ENCODE measurements at places on chromosomes 12 and 14. TPM values are rescaled to one million over a fixed set of nuclear protein-coding genes. Genes with fewer than 3 reads are reported as not detected.

SLC6A13 gene
- polyA plus RNA-seq: 0.34 TPM

PAPLN gene
- 2.9 TPM for polyA plus RNA-seq

NINJ2 gene
- polyA plus RNA-seq: 2.3 TPM

AVPR1A gene
- not detected for polyA plus RNA-seq

ARHGAP9 gene
- polyA plus RNA-seq: not detected

TAS2R9 gene
- not detected for polyA plus RNA-seq

HECTD4 gene
- 29.4 TPM for polyA plus RNA-seq

SIX1 gene
- 0.06 TPM for polyA plus RNA-seq

MYO1H gene
- not detected for polyA plus RNA-seq

TAPBPL gene
- 1.5 TPM for polyA plus RNA-seq

STAB2 gene
- not detected for polyA plus RNA-seq

GZMH gene
- not detected for polyA plus RNA-seq

OTOGL gene
- polyA plus RNA-seq: 9.4 TPM

TAS2R14 gene
- polyA plus RNA-seq: 3.0 TPM

SERPINA6 gene
- polyA plus RNA-seq: not detected

ABCC9 gene
- 0.49 TPM for polyA plus RNA-seq

KLRB1 gene
- polyA plus RNA-seq: not detected

OGFOD2 gene
- polyA plus RNA-seq: 22.8 TPM

TSPAN19 gene
- polyA plus RNA-seq: 1.9 TPM

WNK1 gene
- 150 TPM for polyA plus RNA-seq

RFX4 gene
- not detected for polyA plus RNA-seq

SLC5A8 gene
- polyA plus RNA-seq: not detected

GALNT9 gene
- polyA plus RNA-seq: 0.45 TPM

TPPP2 gene
- 0.39 TPM for polyA plus RNA-seq

SPX gene
- polyA plus RNA-seq: 2.4 TPM

PRR4 gene
- polyA plus RNA-seq: 7.1 TPM

OTX2 gene
- 0.90 TPM for polyA plus RNA-seq

HOTAIR gene
- not detected for polyA plus RNA-seq

SYNDIG1L gene
- polyA plus RNA-seq: not detected

DPY19L2 gene
- 18.2 TPM for polyA plus RNA-seq

RHOJ gene
- polyA plus RNA-seq: not detected

RNASE7 gene
- not detected for polyA plus RNA-seq

ADAMTS20 gene
- polyA plus RNA-seq: 0.13 TPM

L3HYPDH gene
- polyA plus RNA-seq: 22.1 TPM

CRACR2A gene
- polyA plus RNA-seq: not detected

ZNF385A gene
- polyA plus RNA-seq: 13.4 TPM

SOAT2 gene
- 1.9 TPM for polyA plus RNA-seq

RERGL gene
- polyA plus RNA-seq: not detected

KRT74 gene
- polyA plus RNA-seq: not detected

AQP5 gene
- polyA plus RNA-seq: 0.74 TPM

AQP6 gene
- 0.42 TPM for polyA plus RNA-seq

GPR68 gene
- polyA plus RNA-seq: 0.22 TPM

TMEM253 gene
- polyA plus RNA-seq: 2.4 TPM

CYP27B1 gene
- 0.33 TPM for polyA plus RNA-seq

CLEC6A gene
- 0.26 TPM for polyA plus RNA-seq

TNS2 gene
- polyA plus RNA-seq: 2.2 TPM

NIN gene
- polyA plus RNA-seq: 13.2 TPM

TAS2R46 gene
- 0.24 TPM for polyA plus RNA-seq

KCNA5 gene
- 1.4 TPM for polyA plus RNA-seq

HOXC5 gene
- polyA plus RNA-seq: not detected

All from cardiac muscle cell (in vitro differentiated cells and primary cell).